ENCODE measurements at places on chromosomes 4 and X. TPM values are rescaled to one million over a fixed set of nuclear protein-coding genes. Genes with fewer than 3 reads are reported as not detected.

DNA sequence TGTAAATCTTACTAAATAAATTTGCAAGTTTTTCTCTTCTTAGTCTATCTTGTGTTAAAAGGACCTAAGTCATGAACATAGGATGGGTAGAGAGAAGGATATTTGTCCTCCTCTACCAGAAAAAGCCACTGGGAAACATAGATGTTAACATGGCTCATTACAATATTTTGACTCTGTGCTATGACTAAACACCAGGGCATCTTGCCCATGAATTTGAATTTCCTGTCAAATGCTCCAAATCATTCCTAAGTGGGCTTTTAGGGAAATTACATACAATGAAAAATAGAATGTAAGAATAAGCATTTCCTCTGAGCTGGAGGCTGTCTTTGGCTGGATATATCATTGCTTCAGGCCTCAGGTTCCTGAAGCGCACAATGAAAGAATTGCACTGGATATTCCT, 39.1 kb downstream of the ANOS1 start:
- no peak for DNase-seq

- DNase-seq = no peak
Measured at GRCh38 chr4:26400132-26400531, 79.3 kb downstream of the RBPJ start.

DNA sequence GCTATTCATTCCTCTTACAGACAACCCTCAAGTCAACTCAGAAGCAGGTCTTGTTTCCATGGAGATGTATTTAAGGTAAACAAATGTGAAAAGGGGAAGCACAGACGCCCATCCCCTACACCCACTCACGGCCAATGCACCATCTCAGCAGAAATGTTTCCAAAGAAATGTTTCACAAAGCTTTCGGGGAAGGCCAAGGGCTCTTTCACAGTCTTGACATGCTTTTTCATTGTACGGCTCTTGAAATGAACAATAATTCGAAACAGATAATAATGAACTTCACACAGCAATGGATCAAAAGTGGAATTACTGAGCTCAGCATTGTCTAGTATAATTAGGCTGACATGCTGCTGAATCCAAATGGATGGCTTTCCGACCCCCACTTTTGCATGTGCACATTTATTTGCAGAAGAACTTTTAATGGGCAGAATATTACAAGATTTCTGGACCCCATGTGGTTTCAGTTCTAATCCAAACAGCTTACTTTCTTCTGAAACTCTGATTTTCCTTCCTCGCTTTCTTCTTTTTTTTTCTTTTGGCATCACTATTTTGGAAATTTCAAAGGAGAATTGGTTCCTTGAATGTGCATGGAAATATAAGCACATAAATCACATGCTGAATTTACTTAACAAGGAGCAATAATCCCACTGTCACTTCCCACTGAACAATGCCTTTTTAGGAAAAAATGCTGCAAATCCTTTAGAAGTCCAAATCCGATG, 160.9 kb downstream of the SMIM20 start:
- DNase-seq = no peak

DNA sequence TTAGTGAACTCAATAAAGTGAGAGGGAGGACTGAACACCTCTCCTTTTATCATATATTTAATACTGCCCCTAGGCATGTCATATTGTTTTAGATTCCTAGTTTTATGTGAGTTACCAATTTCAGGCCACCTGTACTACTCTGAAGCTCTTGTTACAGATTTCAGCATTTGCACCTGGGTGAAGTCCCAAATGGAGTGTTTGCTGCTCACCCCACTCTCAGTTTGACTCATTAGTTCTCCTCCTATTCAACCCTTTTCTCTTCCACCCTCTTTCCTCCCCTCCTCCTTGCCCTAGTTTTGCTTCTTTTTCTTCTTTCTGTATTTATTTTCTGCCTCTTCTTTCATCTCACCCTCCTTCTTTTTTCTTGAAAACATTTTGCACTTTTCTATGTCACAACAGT, 1852.2 kb upstream of the IGFBP7 start:
- DNase-seq = no peak

GRCh38 chr4:55086578-55086977, 38.8 kb downstream of the KDR start:
- DNase-seq = no peak

- no peak for DNase-seq
Measured at GRCh38 chr4:177638871-177639270, 196.6 kb upstream of the AGA start.

DNA sequence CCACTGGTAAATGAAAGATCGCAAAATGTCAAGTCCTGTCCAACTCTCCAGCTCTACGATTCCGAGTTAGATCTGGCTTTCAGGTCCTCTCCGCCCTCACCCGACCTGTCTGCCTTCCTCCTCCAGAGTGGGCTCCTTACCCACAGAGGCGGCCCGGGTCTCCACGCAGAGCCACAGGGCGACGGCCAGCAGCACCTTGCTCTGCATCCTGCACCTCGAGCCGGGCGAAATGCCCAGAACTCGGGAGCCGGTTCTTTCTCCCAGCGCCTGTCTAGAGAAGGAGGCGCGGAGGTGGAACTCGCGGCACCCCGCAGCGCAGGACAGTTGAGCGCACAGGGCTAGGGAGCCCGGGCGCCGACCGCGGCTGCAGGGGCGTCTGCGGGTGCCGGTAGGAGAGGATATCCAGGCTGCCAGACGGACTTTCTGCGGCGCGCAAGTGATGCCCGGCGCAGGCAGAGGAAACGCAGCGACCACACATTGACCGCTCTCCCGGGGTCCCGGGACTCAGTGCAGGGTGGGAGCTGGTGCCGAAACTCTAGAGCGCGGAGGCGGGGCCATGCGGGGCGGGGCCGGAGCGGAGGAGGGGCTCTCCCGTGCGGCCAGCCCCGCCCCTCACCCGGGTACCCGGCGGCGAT, at the start of gene KDR:
TSS of gene KDR (minus strand) at position 509 of the 635 bp plus-strand sequence. CDS start at position 207, 302 bp downstream.
- DNase-seq = no peak

DNA sequence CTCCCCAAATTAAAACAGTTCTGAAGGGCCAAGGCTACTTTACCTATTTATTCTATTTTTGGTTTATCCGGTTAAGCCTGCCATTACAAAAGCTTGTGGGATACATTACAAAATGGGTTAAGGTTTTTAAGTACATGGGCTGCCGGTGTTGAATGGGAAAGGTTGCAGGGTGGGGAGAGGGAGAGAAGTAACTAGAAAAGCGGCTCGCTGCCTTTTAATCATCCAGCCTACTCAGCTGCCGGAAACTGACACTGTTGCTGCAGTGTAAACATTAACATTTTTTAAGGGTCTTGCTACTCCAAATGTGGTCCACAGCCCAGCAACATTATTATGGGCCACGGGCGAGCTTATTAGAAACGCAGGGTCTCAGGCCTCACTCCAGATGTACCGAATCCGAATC, 1.5 kb upstream of the IL1RAPL1 start:
- DNase-seq = no peak

DNA sequence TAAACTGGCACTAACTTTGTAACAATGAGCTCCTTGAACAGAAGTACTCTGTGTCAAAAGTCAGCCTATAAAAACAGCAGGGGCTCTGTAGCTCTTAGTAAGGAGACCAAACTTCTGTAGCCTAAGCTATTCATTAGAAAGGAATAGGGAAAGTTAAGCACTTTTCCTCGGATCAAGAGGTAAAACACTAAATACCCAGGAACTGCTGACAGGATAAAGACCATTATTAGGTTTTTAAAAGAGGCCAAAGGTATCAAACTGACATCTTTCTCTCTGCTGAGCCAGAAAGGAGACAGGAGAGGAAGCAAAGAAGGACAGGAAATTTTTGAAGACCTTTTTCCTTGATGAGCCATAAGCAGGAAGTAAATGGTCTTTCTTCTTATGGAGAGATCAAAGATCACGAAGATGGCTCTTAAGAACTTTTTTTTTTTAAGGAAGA, 31.9 kb downstream of the ANAPC10 start:
- peak; percentile 5 for DNase-seq

GRCh38 chr4:5238173-5238572, 186.9 kb downstream of the STK32B start:
- peak; percentile 18 for DNase-seq

DNA sequence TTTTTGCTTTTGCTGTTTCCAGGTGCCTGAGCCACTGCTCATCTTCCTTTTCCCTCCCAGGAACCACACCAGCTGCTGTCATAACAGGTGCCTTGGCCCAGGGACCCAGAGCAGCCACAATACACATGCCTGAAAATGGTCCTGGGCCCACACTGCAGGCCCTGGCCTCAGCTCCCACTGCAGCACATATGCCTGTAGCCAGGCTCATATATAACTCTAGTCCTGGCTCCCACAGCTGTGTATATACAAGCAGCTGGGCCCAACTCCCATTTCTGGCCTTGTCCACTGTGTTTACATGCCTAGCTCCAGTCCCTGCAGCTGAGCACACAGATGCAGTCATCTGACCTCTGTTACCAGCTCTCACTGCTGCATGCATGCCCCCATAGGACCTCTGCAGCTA, 930.5 kb downstream of the ADGRL3 start:
- DNase-seq = no peak

- DNase-seq = no peak
Measured at GRCh38 chr4:75016472-75016871, 83.6 kb downstream of the PARM1 start.

- DNase-seq = no peak
Measured at GRCh38 chr4:143286701-143287571, 49.7 kb upstream of the GAB1 start.

DNA sequence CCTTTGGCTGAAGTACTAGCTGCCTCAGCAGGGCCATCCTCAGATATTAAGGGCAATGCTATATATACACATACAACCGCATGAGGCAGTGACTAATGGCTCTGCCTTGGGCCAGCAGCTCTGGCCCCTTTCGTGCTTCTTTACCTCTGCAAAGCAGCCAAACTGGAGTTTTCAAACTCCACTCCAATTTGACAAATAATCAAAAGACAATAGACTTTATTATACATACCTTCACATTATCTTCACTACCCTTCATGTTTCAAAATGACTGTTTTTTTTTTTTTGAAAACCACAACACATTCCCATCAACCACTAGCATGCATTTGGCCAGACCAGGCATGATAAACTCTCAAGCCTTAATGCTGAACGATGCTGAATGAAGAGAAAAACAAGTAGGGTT, 187.7 kb downstream of the ENOX2 start:
- DNase-seq = peak; percentile 31

DNA sequence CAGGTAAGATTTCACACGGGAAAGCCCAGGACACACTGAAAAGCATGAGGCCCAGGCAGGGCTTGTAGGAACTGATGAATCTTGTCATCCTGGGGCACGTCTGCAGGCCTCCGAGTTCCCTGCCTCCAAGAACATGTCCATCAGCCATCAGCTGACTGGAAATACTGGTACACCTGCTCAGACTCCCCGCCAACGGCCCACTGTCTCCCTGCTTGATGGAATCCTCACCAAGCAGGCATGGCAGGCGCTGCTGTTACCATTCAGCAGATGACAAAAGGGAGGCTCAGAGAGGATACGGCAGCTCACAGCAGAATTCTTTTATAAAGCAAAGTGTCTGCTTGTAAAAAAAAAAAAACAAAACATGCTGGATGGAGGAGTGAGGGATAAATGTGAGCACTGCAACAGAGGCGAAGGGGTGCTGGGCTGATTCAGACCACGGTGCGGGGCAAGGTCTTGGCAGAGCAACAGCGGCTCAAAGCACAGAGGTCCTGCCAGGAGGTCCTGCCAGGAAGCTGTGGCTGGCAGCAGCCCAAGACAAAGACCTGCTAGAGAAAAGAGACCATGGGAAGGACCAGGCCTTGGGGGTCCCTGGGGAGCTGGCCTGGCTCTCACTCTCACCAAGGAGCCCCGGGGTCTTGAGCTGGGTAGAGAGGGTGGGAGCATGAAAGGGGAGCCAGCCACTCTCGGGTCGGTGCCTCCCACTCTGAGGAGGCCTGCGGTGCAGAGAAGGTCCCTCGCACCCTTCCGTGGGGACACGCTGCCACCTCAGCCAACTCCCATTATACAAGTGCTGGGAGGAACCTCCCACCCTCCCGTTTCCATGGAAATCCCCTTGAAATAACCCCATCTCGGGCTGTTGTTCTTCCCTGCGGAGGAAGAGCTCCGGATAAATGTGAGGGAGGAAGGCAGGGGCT, 25.6 kb downstream of the PPP2R2C start:
- DNase-seq = no peak

- no peak for DNase-seq
Measured at GRCh38 chrX:69968950-69969349, 80.8 kb downstream of the AWAT2 start.

- no peak for DNase-seq
Measured at GRCh38 chrX:110022599-110023448, 19.9 kb downstream of the TMEM164 start.

GRCh38 chr4:113457886-113458285, 303.7 kb downstream of the CAMK2D start:
- DNase-seq = no peak

DNA sequence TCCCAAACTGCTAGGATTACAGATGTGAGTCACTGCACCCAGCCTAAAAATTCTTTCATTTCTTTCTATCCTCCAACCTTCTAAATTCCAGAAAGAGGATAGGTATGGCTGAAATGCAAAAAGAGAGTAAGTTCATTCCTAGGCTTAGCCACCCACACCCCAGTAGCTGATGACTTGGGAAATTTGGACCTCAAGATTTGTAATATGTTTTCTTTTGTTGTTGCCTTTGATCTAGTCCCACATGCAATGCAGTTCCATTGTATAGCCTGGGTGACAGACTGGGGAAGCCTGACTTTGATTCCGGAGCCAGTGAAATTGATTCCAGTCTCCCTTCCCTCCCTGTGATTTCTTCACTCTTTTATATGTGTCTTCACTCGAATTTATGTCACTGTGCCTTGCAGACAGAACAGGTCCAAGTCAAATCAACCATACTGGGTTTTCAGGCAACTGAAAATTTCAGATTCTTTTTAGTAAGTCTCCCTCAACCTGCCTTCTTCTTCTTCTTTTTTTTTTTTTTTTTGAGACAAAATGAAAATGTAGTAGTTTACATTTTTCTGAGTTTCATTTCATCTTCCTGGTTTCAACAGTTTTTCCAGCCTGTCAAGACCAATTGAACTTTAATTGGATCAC, 176.2 kb upstream of the RBPJ start:
- DNase-seq = no peak

DNA sequence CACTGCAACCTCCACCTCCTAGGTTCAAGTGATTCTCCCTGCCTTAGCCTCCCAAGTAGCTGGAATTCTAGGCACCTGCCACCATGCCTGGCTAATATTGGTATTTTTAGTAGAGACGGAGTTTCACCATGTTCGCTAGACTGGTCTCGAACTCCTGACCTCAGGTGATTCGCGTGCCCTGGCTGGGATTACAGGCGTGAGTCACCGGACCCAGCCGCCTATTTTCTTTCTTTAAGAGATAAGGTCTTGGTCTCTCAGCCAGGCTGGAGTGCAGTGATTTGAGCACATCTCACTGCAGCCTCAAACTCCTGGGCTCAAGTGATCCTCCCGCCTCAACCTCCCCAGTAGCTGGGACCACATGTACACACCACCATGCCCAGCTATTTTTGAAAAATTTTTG, 166.5 kb downstream of the DHRSX start:
- DNase-seq = no peak

- DNase-seq = no peak
Measured at GRCh38 chr4:67779631-67780030, 25.4 kb upstream of the GNRHR start.

- DNase-seq = no peak
Measured at GRCh38 chr4:119984996-119985395, 81.7 kb downstream of the MAD2L1 start.

- DNase-seq = no peak
Measured at GRCh38 chr4:94403751-94404150, 48.0 kb upstream of the PDLIM5 start.

GUCY1A1 gene
- 3.1 TPM for total RNA-seq

HSFX2 gene
- total RNA-seq = not detected

ETDC gene
- total RNA-seq = not detected

COL4A5 gene
- 39.4 TPM for total RNA-seq

VCX gene
- total RNA-seq = 79.3 TPM

GAGE1 gene
- total RNA-seq = not detected
